ENCODE measurements at places on chromosomes 13 and 19.

- peak; percentile 45 for DNase-seq
Observed at GRCh38 chr19:18109733-18110608, 12.4 kb downstream of the MAST3 start.

GRCh38 chr19:10946958-10947657 is 13.7 kb upstream of the SMARCA4 start:
- no peak for DNase-seq

DNA sequence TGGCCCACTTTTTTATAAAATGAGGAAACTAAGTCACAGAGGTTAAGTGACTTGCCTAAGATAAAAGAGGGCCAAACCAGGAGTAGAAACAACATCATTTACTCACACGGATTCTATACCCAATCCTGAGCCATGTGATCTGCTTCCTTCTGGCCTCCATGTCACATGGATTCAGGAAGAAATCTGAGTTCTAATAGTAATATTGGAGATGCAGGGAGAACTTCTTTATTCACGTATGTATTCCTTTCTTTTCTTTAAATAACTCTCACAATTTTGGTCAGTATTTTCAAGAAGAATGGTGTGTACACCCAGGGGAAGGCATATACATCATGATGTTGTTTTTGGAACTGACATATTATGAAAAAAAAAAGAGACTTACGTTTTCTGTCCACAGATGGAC is 1.8 kb downstream of the POSTN start:
- DNase-seq = no peak

DNA sequence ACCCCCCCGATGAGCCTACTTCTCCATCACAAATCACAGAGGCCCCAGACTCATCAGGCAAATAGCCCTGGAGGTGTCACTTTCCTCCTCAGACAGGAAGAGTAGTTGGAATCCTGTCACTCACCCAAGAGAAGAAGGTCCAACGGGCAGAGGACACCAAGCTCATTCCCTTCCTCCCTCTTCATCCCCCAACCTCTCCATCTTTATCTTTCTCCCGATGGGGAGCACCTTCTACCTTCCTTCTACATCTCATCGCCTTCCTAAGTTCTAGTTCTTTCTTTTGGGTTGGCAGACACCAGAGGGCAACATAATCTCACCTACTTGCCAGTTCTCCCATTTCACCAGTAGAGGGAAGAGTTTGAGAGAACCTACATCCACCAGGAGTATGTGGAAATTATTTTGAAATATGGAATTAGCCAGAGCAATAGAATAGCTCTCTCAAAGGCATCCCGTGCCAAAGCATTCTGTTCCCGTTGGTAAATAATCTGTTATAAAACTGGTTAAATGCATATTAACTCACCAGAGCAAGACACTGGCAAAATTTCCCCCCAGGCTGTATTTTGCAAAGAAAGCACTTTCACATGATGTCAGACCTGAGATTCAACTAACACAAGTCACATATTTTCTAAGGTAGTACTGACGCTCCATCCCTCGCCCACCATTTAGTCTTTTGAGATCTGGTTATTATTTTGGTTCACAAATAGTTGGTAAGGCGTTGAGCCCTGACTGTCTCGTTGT is 55.0 kb downstream of the ZIC5 start:
- no peak for DNase-seq

GRCh38 chr13:78779608-78780007 is 120.7 kb upstream of the OBI1 start:
- no peak for DNase-seq

GRCh38 chr13:73778242-73778864 is 355.9 kb downstream of the KLF12 start:
- DNase-seq = no peak

DNA sequence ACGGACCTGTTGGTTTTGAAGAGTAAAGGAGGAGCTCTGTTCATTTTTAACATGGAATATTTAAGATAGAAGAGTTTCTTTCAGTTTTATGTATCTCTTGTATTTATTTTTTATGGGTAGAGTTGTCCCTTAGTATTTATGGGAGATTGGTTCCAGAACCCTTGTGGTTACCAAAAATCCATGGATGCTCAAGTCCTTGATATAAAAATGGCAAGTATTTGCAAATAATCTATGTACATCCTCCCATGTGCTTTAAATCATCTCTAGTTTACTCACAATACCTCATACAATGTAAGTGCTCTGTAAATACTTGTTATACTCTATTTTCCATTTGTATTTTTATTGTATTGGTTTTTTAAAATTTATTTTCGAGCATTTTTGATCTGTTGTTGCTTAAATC is 63.1 kb downstream of the TM9SF2 start:
- no peak for DNase-seq

DNA sequence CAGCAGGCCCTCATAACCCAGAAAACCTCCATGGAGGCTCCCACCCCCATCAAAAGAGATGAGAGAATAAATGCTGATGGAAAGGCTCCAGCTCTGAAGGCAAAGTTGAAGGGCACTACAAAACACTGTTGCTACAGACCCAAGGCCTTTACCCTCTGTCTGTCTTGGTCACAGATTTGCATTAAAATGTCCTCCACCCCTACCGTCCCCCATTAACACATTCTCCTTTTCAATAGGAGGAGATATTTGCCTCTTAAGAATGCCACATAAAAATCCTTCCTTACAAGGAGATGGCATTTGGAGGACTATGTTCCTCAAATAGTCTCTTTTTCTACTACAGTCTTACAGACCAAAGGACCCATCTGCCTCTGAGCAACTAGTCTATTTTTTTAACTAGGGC is 361.5 kb downstream of the ENOX1 start:
- no peak for DNase-seq

DNA sequence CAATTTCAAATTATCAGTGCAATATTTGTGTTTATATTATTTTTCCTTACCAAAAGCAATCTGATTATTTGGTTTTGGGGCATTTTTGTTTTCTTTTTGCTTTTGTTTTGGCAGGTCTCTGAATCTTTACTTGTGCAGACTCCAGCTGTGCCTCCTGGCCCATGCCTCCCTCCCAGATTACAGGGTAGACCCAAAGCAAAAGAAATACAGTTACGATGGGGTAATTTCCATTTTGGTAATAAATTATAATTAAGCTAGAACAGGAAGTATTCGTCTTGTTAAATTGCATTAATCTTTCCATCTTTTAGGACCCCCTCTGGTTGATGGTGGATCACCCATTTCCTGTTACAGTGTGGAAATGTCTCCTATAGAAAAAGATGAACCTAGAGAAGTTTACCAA is 29.2 kb upstream of the MLNR start:
- DNase-seq = no peak

DNA sequence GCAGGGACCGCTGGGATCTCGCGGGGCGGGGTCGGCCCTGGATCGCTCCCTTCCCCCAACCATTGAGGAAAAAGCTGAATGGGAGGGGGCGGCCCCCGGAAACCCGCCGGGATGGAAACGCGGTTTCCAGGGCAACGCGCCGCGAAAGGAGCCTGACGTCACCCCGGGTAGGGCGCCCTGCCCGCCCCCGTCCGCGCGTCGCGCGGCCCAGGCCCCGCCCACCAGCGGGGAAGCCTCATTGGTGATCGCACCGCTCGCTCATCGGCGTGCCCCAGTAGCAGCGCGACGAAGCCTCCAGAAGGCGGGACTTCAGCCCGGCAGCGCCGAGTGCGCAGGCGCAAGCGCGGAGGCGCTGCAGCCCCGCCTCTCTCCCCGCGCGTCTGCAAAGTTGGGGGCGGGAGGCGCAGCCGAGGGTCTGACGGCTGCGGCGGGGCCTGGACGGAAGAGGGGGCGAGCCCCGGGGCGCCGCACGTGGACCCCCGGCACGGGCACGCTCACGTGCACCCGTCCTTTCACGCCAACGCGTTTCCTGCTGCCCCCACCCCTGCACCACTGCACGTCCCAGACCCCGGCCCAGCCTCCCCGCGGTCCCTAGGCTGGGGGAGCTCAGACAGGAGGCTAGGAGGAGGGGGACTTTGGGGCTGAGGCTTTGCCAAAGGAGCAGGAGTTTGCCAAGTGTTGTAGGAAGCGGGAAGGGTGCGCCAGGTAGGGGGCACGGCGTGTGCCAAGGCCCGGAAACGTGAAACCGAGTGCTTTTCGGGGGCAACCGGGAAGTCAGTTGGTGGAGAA is 8.2 kb upstream of the CIRBP start:
- DNase-seq = peak; percentile 99

DNA sequence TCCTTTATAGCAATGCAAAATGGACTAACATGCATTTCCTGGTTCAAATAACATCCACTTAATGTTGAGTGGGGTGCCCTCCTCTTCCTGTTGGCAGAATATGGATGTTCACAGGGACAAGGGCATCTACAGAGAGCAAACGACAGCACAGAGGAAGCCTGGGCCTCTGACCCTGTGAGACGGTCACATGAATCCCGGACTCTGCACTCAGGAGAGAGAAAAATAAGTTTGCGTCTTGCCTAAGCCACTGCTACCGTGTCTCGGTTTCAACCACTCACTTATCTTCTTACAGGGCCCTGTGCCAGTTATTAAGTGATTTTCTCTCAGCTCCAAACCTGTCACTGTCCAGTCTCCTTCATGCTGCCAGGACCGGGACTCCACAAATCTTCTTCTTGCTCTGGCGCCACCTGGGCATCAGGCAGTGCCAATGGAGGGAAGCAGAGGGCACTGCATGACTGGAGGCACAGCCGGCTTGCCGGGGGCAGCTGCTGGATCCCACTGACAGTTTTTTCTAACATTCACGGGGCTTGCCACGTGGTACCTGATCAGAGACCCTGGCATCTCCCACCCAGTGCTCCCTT is 11.8 kb downstream of the LIG1 start:
- no peak for DNase-seq

GRCh38 chr13:94703271-94703670 is 9.1 kb downstream of the SOX21 start:
- no peak for DNase-seq

- no peak for DNase-seq
Observed at GRCh38 chr13:40169476-40169875, 497.0 kb downstream of the FOXO1 start.

GRCh38 chr19:58536852-58537798 is 6.7 kb upstream of the TRIM28 start:
- DNase-seq = no peak

- DNase-seq = no peak
Observed at GRCh38 chr19:7063764-7064418, 5.4 kb upstream of the MBD3L3 start.

GRCh38 chr13:33008946-33009722 is 7.1 kb upstream of the KL start:
- no peak for DNase-seq

DNA sequence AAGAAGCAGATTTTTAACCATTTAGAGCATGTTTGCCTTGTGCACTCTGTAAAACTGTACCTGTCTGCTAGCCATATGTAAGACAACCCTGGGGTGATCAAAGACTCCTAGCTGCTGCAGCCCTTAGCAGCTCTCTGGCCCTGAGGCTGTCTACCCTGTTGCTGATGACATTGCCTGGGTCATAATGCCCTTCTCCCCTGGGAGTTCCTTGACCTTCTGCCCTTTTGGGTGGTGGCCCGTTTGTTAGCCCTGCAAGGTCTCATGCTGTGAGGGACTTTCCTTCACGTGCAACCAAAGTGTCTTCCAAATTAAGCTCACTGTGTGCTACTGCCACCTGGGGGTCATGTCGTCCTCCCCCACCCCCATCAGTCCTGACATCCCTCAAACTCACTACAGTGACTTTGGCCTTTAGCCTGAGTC is 7.4 kb downstream of the GPC6 start:
- DNase-seq = no peak

- DNase-seq = no peak
Observed at GRCh38 chr19:14544977-14545715, 15.8 kb downstream of the TECR start.
